Natural killer cell treated with Interleukin-12 subunit alpha and Interleukin-12 subunit beta and Interleukin-15 and Interleukin-18, amount 100 ng/mL, for 72 hours (primary cell): ENCODE measurements at places on chromosomes 1 and 21. TPM values are rescaled to one million over a fixed set of nuclear protein-coding genes. Genes with fewer than 3 reads are reported as not detected.
A peak's percentile ranks its signal among the peaks of the same experiment; 100 is the strongest.

Gene RGS7
- not detected for total RNA-seq

Gene HTR6
- not detected for total RNA-seq

- no peaks in the 10 kb centered on the region for H3K36me3 ChIP-seq
- peaks cover 27% of the 10 kb centered on the region for H3K27me3 ChIP-seq
- no peaks in the 10 kb centered on the region for H3K4me1 ChIP-seq
- no peak overlapping the region for H3K27ac ChIP-seq
Measured at GRCh38 chr1:163166886-163167555, 35.7 kb downstream of the RGS5 start.

DNA sequence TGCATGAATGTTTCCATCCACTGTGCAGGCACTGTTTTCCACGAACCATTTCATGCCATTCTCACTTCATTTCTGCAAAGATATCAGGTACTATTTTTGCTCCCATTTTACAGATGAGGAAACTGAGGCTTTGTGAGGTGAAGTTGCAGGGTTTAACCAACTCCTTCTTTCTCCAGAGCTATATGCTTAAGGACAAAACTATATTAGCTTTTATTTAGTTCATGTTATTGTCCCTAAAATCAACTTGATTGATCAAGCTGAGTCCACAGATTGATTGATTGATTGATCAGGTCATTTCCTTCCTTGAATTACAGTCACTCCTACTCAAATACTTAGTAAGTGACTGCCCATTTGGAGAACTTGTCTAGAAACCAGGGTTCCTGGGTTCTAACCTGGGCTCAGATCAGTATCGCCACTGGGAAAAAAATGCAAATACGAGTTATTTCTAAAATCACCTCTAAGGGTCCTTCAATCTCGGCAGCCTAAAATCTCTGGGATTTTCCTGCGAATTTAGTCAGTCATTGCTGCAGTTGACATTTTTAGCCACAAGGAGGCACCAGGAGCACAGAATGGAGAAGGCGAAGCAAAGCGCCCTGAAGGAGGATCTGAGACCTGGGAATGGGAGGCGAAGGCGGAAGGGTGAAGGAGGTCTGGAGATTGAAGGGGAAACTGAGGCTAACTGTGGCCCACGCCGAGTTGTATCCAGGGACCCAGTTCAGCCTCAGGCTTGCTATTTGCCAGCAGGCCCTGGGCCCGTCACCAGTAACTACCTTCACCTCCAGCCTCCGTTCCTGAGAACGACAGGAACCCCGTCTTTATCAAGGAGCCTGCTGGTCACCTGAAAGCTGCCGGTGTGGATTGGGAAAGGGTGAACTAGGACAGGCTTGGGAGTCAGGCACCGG is 14.3 kb upstream of the MUL1 start:
- no peak overlapping the region for H3K4me3 ChIP-seq
- H3K27ac ChIP-seq, result no peak overlapping the region
- peak; percentile 73 for DNase-seq
- H3K36me3 ChIP-seq, result no peaks in the 10 kb centered on the region
- no peaks in the 10 kb centered on the region for H3K4me1 ChIP-seq

DNA sequence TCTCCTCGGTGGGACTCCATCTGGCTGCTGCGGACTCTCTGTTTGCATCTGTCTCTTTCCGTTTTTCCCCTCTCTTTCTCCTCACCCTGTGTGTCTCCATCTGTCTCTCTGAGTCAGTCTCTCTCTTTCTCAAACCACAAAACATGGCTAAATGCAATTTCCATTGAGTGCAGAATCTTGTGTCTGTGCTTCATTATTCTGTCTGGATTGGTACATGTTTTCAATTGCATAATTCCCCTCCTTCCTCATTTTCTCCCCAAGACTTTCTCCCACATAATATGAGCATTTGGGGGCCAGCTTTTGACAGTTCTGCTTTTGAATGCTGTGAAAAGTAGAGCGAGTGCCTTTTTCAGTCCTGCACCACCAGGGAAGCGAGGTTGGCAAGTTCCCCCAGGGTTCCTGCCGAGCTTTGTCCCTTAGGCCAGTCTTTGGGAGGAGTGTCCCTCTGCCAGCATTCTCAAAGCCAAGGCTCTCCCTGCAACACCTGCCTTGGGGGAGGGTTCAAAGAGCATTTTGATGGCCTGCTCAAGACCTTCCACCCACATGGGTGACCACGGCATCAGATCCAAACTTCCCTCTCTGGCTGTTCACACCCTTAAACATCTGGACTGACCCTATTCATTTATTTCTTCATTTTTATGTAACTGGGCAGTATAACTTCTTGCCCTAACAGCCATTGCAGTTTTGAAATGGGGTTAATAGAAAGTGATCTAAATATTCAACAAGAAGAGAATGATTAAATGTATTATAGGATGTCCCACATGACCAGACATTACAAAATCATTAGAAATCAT is 32.8 kb upstream of the SCMH1 start:
- no peak for DNase-seq
- H3K27me3 ChIP-seq, result peaks cover 10% of the 10 kb centered on the region
- H3K4me3 ChIP-seq, result no peak overlapping the region
- H3K36me3 ChIP-seq, result no peaks in the 10 kb centered on the region
- no peak overlapping the region for H3K27ac ChIP-seq
- H3K4me1 ChIP-seq, result no peaks in the 10 kb centered on the region

DNA sequence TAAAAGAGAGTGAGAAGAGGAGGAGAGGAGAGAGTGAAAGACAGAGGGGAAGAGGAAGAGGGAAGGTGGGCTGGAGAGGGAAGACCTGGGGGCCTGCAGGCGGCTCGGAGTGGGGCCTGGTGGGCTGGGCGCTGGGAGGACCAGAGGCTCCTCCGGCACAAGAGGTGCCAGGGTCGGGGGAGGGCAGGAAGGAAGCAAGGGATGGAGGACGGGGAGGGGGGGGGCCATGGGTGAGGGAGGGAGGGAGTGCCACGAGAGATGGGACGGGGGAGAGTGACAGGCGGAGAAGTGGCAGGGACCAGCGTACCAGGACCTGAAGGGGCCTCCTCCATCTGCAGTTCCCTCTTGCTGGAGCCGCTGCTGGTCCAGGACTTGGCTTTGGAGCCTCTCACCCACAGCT is 87.7 kb downstream of the CASZ1 start:
- no peak for DNase-seq
- peaks cover 4% of the 10 kb centered on the region for H3K27me3 ChIP-seq
- no peaks in the 10 kb centered on the region for H3K36me3 ChIP-seq
- H3K4me1 ChIP-seq, result no peaks in the 10 kb centered on the region
